ENCODE measurements at places on chromosomes 12 and 14.

GRCh38 chr12:26460361-26460760 lies 265.0 kb downstream of the SSPN start:
- DNase-seq: no peak

GRCh38 chr12:26369588-26369987 lies 174.2 kb downstream of the SSPN start:
- no peak for DNase-seq

- DNase-seq: no peak
Measured at GRCh38 chr12:10634427-10634826, 21.0 kb upstream of the MAGOHB start.

DNA sequence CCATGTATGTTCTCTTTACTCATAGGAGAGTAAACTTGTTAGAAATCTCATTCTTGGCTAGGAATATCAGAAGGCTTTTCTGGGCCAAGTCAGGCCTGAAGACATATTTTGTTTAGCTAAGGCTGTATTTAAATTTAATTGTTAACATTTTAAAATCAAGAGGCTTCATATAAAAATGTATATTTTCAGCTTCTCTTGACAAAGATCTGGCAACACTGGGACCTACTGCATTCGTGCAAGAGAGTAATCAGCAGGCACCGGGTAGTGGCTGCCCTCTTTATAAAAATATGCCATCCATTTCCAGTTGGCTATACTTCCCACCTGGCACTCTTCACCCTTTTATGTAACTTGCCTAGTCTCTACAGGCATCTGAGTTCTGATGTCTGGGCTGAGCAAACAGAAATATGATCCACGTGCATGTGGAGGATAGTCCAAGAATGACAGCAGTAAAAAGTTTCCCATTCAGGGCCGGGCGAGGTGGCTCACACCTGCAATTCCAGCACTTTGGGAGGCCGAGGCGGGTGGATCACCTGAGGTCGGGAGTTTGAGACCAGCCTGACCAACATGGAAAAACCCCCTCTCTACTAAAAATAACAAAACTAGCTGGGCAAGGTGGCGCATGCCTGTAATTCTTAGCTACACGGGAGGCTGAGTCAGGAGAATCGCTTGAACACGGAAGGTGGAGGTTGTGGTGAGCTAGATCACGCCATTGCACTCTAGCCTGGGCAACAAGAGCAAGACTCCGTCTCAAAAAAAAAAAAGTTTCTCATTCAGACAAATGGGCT lies 2.0 kb upstream of the SOS2 start:
- no peak for DNase-seq

- no peak for DNase-seq
Measured at GRCh38 chr12:534216-534615, 74.5 kb downstream of the B4GALNT3 start.

- DNase-seq: no peak
Measured at GRCh38 chr12:118574288-118574687, 197.9 kb downstream of the SUDS3 start.

DNA sequence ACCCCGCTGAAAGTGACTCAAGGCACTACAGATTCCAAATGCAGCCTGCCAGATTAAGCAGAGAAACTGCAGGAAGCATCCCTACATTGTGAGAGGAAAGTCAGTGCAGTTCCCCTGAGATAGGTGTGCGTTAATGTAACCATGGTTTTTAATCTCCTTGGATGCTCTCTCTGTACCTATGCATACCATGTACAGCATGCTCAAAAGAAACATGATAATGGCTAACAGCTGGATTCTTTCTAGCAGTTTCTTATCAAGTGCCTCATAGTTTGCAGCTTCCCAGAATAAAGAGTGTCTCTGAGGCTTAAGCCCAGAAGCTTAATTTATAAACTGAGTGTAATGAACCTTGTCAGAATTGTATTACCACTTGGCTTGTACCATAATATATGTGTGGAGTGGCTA lies 17.1 kb upstream of the MDM1 start:
- DNase-seq: peak; percentile 100

DNA sequence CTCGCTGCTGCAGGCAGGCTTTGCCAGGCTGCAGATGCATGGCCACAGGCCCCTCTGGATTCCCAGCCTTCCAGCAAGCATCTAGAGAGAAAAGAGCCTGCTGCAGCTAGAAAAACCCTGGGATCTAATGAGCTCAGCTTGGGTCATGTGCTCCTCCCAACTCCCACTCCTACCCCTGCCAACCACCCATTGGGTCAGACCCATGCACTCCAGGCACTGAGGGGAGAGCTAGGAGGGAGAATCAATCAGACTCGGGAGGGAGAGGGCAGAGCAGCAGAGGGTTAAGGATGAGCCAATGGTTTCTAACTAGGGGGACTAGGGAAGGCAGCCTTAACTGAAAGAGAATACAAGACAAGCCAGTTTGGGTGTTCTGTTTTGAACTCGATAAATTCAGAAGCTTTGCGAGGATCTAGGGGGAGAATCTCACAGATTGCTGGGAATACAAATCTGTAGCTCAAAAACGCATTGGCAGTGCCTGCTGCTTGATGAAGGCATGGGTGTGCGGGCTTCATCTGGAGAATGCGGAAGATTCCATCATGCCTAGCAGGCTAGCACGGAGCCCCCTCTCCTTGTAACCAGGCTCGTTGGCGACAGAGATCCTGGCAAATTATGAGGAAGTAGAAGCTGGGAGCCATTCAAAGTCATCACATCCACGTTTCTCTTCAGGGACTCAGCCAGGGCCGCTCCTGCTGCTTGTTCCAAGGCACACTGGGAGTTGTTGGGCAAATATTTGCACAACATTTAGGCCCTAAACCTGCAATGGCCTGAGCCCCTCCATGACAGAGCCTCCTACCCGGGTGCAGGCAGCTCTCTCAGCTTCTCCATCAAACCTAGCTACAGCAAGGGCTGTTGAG lies 56.4 kb downstream of the VCPKMT start:
- no peak for DNase-seq

- DNase-seq: no peak
Measured at GRCh38 chr14:67942080-67942710, 122.6 kb downstream of the RAD51B start.

- DNase-seq: no peak
Measured at GRCh38 chr14:24379907-24380730, 12.1 kb downstream of the NFATC4 start.
